ENCODE measurements at places on chromosomes 3 and 15. TPM values are rescaled to one million over a fixed set of nuclear protein-coding genes. Genes with fewer than 3 reads are reported as not detected.

Gene GOLGA8M
- total RNA-seq, result not detected

Gene BHLHE40
- total RNA-seq, result 64.5 TPM

Gene CACNA1D
- total RNA-seq, result not detected

Gene IL17RD
- 0.29 TPM for total RNA-seq

Gene FOXB1
- total RNA-seq, result 0.09 TPM

Gene SCAANT1
- not detected for total RNA-seq

Gene EPHB1
- 0.05 TPM for total RNA-seq

Gene XYLB
- 3.1 TPM for total RNA-seq

Gene LTF
- not detected for total RNA-seq

Gene ARL14
- not detected for total RNA-seq

Gene SLC22A13
- total RNA-seq, result 0.17 TPM

Gene ATP13A5
- not detected for total RNA-seq

Gene SMAD3
- total RNA-seq, result 12.3 TPM

Gene RETNLB
- total RNA-seq, result not detected

Gene FETUB
- not detected for total RNA-seq

Gene POLQ
- 4.0 TPM for total RNA-seq

Gene ZNF620
- total RNA-seq, result 2.2 TPM

Gene C3orf33
- total RNA-seq, result 10.8 TPM

Gene SERINC4
- total RNA-seq, result 0.12 TPM

Gene TNFAIP8L3
- total RNA-seq, result not detected

Gene DLEC1
- not detected for total RNA-seq

Gene H1-8
- total RNA-seq, result not detected

Gene TP63
- total RNA-seq, result not detected

Gene TM4SF4
- total RNA-seq, result not detected

Gene CTXN2
- total RNA-seq, result not detected

Gene SLC15A2
- total RNA-seq, result 1.4 TPM

Gene LACTB
- total RNA-seq, result 7.4 TPM

Gene ITGA11
- total RNA-seq, result 0.12 TPM

Gene WNT5A
- total RNA-seq, result 12.0 TPM

Gene CP
- total RNA-seq, result 6.2 TPM

Gene LRRIQ4
- 0.10 TPM for total RNA-seq

Gene TUSC7
- not detected for total RNA-seq

Gene IQCF5
- total RNA-seq, result not detected

Gene ADCY5
- 0.20 TPM for total RNA-seq

Gene PIGB
- total RNA-seq, result 26.2 TPM

Gene CAMK2N2
- total RNA-seq, result not detected

Gene STX19
- not detected for total RNA-seq

Gene IL16
- total RNA-seq, result not detected
